ENCODE measurements at places on chromosomes 5 and 9.
A peak's percentile ranks its signal among the peaks of the same experiment; 100 is the strongest.

DNA sequence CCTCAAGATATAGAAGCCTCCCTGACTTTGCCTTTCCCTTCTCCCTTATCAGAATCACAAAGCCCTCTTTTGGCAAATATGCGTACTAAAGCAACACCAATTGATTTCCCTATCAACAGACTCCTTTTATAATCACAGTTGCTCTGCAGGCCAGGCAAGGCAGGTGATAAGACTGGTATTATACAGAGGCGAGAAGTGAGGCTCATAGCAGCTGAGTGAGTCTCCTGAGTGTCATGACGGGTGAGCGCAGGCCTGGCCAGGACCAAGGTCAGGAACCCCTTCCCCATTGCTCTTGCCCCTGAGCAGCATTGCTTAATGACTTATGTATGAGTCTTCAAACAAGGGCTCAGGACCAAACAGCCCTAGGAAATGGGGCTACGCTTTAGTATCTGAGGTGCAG is 70.8 kb downstream of the FBXO38 start:
- no peak for DNase-seq

DNA sequence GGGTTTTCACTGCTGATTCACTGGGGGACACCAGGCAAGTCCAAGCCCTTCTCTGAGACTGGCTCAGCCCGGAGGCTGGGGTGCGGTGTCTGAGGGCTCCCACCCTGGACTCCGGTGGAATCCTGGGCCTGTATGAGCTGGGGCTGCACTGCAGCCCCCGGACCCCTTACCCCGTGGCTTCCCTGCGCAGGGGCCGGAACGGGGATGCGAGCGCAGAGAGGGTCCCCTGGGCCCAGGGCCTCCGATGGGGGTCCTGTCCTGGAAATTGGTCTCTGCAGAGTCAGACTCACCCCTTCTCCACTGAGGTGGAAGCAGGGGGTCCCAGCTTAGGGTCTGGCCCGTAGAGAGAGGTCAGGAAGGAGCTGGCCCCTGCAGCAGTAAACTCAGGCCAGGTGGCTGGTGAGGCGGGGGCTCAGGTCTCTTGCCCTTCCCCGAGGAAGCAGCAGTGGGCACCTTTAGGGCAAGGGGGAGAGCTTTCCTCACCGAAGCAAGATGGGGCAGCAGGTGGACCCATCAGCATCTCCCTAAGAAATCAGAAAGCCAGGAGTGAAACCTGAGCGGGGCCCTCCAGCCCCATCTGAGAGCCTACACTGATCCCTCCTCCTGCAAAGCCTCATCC is 1.6 kb upstream of the VAV2 start:
- no peak for DNase-seq

GRCh38 chr5:167918813-167919483 is 372.5 kb upstream of the WWC1 start:
- DNase-seq: no peak

- no peak for DNase-seq
Measured at GRCh38 chr5:35694481-35694880, 76.8 kb downstream of the SPEF2 start.

DNA sequence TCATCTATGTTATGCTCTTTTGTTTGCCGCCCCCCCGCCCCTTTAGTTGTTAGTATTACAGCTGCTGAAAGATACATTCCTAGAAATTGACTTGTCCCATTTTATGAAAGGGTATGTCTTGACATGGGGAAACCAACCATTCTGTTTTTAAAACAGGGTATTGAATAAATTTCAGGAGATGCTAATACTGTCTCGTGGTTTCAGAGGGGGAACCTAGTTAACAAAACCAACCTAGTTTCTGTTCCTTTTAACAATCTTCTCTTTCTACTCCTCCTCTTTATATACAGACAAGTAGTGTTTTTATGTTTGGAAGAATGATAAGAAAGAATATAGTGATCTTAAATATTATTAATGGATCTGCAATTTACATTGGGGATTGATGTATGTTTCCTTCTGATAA is 3.5 kb downstream of the PIP5K1B start:
- DNase-seq: no peak

DNA sequence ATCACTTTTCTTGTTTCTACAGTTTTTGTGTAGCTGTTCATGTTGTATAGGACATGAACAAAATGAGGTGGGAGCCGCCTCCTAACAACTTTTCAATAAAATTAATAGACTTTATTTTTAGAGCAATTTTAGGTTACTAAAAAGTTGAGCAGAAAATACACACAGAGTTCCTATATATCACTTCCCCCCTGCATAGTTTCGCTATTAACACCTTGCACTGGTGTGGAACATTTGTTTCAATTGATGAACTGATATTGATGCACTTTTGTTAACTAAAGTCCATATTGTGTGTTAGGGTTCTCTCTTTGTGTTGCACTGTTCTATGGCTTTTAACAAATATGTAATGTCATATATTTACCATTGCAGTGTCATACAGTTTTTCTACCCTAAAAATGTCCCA is 47.8 kb upstream of the KCNN2 start:
- no peak for DNase-seq

- no peak for DNase-seq
Measured at GRCh38 chr5:125597338-125597737, 825.9 kb upstream of the GRAMD2B start.

DNA sequence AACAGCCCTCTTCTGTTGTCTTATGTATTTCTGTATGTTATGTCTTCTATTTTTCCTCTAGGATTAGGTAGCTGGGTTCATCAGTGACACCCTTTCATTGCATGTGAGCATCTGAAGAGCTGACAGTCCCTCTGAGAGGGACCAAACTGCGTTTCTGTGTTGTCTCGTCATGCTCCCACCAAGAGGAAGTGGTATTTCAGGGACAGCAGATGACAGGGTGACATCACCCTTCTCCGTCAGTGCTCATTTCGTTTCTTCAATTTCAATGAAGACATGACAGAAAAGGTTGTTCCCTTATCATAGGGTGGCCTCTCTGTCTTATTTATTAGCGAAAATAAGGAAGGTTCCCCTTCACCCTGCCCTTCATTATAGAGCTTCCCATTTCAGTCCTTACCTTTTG is 225.9 kb upstream of the NR4A3 start:
- DNase-seq: peak; percentile 2

- DNase-seq: no peak
Measured at GRCh38 chr9:71352837-71353236, 231.4 kb upstream of the TRPM3 start.

- DNase-seq: no peak
Measured at GRCh38 chr5:132280371-132281240, 13.6 kb upstream of the SLC22A4 start.

GRCh38 chr9:89442981-89443814 is 54.7 kb downstream of the SEMA4D start:
- no peak for DNase-seq

DNA sequence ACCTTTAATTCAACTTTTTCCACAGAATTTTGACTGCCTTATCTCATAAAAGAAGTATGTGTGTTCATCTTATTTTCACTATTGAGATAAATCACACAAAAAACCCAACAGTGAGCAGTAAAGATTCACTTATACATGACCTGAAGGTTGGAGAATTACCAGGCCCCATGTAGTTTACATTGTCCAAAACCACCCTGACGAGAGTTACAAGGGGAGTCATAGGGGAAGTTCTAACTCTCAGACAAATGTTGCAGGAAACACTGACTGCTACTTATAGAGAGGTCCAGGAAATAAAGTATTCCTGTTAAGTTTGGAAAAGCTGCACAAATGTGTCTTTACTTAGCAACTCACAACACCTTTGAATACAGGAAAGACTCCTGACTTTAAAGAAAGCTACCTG is 14.1 kb downstream of the SPATA9 start:
- DNase-seq: no peak

GRCh38 chr5:163504079-163504931 is 1.1 kb upstream of the MAT2B start:
- no peak for DNase-seq

DNA sequence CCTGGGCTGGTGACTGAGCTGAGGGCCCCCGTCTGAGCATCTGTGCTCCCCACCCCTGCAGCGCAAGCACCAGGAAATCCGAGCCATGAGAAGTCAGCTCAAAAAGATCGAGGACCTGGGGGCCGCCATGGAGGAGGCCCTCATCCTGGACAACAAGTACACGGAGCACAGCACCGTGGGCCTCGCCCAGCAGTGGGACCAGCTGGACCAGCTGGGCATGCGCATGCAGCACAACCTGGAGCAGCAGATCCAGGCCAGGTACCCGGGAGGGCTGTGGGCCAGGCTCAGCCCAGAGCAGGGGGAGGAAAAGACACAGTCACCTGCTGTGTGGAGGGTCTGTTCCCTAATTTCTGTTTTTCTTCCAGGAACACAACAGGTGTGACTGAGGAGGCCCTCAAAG is 24.6 kb downstream of the DYNC2I2 start:
- DNase-seq: peak; percentile 38

- no peak for DNase-seq
Measured at GRCh38 chr9:136353088-136353487, 10.5 kb downstream of the DNLZ start.

GRCh38 chr5:53277491-53277890 is 167.9 kb upstream of the MOCS2 start:
- no peak for DNase-seq

DNA sequence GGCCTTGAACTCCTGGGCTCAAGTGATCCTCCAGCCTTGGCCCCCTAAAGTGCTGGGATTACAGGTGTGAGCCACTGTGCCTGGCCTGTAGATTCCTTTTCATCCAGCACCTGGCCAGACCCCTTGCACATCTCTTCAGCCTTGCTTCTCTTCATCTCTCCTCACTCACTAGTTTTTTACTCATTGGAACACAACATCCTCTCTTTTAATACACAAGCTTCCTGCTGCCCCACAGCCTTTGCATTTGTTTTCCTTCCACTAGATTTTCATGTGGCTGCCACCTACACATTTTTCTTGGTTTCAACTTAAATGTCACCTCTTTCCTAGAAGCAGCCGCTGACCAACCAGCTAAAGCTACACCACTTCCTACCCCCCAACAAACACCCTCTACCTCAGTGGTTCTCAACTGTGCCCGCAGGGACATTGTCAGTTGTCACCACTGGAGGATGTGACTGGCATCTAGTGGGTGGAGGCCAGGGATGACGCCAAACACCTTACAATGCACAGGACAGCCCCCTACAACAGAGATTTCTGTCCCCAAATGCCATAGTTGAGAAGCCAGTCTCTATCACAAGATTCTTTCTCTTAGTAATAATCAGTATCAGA is 33.7 kb downstream of the HAVCR1 start:
- no peak for DNase-seq
